ENCODE measurements at places on chromosomes 1 and 21.

DNA sequence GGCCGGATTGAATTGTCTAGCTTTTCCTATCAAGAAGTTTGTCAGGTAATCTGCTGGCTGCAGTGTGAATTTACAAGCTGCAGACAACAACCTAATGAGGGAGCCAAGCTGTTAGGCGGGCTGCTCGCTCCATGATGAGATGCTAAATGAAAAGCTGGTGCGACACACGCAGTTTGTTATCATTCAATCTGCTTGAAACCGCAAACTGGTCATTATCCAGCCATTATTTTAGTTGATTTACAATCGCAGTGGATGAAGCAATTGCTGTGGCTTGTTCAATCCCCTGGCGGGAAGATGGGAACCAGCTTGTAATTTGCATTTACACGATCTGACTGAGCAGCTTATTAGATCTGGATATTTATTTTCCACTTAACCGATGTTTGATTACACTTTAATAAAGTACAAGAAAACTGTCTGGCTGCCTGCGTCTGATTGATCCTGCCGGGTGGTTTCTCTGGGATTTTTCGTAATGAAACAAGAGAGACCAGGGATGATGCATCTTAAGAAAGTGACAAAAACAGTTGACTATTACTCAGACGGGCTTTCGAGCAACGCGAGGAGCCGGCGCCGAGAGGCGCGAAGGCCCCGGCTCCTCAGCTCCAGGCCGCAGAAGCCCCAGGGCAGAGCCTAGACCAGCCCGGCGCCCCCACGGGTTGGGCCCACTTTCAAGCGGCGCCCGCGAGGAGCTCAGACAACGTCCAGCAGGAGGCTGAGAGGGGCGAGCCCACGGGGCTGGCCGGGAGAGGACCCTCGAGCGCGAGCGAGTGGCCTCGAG is 118.0 kb upstream of the BARHL2 start:
- DNase-seq: no peak

GRCh38 chr1:148379170-148379500 is 104.0 kb downstream of the PPIAL4G start:
- no peak for DNase-seq

DNA sequence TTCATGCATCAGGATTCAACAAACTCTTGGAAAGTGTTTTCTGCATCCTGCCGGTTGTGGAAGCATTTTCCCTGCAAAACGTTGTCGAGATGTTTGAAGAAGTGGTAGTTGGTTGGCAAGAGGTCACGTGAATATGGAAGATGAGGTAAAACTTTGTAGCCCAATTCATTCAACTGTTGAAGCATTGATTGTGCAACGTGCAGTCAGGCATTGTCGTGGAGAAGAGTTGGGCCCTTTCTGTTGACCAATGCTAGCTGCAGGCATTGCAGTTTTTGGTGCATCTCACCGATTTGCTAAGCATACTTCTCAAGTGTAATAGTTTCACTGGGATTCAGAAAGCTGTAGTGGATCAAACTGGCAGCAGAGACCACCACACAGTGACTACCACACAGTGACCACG is 57.0 kb upstream of the PRDM2 start:
- no peak for DNase-seq

GRCh38 chr1:1393428-1393827 is 5.7 kb downstream of the CCNL2 start:
- no peak for DNase-seq

DNA sequence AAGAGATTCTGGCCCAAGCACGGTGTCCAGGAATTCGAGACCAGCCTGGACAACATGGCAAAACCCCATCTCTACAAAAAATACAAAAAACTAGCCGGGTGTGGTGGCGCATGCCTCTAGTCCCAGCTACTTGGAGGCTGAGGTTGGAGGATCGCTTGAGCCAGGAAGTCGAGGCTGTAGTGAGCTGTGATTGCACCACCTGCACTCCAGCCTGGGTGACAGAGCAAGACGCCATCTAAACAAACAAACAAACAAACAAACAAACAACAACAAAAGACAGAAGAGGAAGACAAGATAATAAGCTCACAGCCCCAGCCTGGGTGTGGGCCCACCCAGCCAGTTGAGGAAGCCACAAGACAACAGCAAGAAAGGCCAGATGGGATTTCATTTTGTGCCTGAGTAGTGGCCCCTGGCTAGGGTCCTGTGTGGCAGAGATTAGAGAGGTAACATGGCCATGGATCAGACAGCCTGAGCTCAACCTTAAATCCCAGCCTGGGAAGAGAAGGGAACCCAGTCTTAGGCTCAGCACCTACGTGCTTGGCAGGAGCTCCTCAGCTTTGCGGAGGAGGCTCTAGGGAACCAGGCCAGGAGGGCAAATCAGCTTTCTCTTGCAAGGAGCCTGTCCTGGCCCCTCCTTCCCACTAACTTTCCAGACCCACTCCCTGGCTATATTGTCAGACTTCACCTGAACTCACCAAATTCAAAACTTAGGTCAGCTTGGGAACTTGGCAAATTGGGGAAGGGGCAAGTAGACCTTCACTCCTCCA is 4.9 kb upstream of the BEST4 start:
- DNase-seq: no peak

GRCh38 chr1:1529321-1529720 is 11.1 kb downstream of the TMEM240 start:
- no peak for DNase-seq

- peak; percentile 84 for DNase-seq
These were observed 43.0 kb downstream of the SLC9A1 start for GRCh38 chr1:27111626-27112573.

DNA sequence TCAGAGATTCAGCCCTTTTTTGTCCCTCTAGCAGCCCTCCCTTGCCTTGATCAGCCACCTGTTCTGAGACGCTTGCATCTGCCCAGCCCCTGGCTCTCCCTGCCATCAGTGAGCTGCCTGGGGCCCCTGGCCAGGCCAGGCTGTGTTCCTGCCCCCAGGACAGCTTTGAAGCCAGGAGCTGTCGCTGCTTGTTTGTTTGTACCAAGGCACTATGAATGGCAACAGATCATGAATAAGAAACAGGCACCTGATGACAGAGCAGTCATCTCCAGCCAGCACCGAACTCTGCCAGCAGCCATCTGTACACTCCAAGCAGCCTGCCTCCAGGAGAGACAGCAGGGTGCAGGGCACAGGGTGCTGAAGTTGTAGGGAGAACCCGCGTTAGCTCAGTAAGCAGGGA is 8.1 kb upstream of the VWA5B1 start:
- DNase-seq: no peak

DNA sequence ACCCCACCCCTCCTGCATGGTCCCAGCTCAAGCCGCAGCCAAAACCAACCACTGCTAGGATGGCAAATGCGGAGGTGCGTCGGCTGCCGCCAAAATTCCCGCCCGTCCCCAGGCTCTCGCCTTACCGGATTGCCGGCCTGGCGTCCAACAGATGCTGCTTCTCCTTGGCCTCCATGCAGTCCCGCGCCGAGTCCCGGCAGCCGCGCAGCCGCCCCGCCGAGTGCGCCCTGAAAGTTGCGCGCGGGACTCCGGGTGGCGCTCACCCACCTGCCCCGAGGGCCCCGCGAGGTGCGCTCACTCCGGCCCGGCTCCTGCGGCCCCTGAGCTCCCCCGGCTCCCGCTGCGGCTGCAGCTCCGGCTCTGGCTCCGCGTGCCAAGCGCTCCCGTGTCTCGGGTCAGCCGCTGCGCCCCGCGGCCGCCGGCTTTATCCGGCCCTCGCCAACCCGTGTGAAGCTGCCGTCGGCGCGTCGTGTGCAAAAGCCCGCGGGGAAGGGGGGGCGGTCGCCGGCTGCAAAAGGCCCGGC is at the start of gene SLC30A2:
Gene SLC30A2, minus strand, starts transcription at position 397 of the 524 bp plus-strand sequence. Its CDS starts 222 bp downstream, at position 175.
- no peak for DNase-seq

- peak; percentile 63 for DNase-seq
These were observed 26.1 kb downstream of the PKP1 start for GRCh38 chr1:201309416-201309815.

GRCh38 chr1:214635506-214635905 is 32.5 kb downstream of the CENPF start:
- DNase-seq: no peak
